ENCODE measurements at places on chromosomes 2 and 18.

DNA sequence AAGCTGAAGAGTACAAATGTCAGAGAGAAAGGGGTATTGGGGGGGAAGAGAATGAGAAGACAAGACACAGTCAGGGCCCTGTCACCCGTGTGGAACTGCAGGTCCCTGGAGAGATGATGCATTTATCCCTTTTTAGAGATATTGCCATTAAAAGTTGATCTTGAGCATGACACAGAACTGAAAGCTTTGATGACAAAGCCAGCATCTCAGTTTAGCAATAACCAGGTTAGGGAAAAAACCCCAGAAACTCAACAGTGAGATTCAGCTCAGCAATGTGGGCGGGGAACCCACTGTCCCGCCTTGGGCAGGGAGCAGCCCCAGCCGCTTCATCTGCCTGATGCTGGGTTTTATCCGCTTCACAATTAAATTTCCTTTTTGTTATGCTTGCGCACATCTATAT is 181.1 kb downstream of the NEDD4L start:
- no peak for DNase-seq

GRCh38 chr18:9707381-9708056 is 582 bp upstream of the RAB31 start:
- no peak for DNase-seq

GRCh38 chr18:70450426-70451253 is 161.8 kb downstream of the SOCS6 start:
- DNase-seq = no peak

- no peak for DNase-seq
Measured at GRCh38 chr2:191158193-191158592, 7.4 kb upstream of the STAT4 start.

DNA sequence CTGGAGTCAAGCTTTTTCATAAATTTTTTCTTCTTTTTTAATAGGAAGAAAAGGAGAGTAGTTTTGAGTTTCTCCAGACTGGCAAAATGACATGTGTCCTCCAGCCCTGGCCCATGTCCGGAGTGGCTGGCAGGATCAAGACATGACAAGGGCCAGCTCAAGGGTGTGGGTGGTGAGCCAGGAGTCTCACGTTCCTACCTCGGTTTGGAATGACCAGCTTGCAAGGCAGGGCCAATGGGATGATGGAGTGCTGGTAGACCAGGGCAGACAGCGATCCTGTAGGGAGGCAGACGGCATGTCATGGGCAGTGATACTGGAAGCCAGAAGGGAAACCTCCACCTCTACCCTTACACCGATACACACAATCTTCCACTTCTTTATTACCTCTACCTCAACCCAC is 190.6 kb downstream of the TNS1 start:
- DNase-seq = no peak

DNA sequence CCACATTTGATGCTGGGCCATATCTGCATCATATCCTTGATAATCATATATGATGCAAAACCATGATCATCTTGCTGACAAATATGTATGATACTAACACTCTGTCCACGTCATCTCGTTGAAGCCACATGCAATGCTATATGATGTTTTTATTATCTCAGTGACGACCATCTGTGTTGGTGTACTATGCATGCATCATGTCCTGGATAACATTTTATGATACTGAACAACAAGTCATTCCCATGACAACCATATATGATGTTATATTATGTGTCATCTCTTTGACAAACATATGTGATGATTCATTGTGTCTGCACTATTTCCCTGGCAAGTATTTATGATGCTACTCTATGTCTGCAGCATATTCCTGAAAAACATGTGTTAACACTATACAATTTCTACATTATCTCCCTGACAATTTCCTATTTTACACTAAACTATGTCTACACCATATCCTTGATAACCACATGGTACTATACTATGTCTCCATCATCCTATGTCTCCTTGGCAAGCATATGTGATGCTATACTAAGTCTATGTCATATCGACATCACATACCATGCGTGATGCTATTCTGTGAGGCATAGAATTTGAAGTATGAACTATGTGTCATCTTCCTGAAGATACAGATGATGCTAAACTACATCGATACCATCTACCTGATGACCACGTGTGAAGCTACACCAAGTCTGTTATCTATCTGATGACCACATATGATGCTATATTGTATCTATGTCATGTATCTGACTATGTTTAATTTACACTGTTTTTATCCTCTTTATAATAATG is 37.0 kb downstream of the DAW1 start:
- DNase-seq = no peak

DNA sequence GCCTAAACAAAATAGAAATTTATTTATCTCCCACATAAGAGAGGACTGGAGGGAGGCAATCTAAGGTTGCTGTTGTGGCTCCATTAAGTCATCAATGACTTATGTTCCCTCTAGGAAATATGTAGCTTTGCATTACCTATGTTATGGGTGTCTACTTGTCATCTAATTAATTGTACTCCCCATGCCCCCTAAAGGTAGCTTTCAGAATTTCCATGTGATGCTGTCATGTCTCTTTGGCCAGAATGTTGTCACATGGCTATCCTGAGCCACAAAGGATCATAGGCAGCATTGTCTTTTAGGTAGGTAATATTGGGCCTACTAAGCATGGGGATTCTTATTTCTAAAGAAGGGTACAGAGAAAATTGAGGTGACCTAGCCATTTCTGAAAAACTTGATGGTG is 935.6 kb upstream of the FANCL start:
- DNase-seq = no peak

GRCh38 chr2:127572841-127573240 is 37.4 kb downstream of the MYO7B start:
- no peak for DNase-seq

DNA sequence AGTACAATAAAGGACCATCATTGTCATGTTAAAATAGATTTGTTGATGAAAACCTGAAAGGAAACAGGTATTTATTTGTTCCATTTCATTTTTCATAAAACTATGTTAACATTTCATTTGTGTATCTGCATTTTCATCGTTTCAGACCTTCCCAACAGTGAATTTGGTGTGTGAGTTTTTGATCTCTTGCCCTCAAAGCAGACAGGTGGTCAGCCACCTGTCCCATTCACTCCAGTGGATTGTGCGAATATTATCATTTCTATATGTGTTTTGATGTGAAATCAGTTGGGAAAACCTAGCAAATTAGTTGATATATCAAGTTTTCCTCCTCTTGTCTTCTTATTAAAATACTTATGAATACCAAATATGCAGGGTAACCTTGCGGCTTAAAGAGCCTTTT is 25.4 kb upstream of the ATP5MC3 start:
- no peak for DNase-seq

GRCh38 chr2:239675826-239676715 is 275.3 kb upstream of the HDAC4 start:
- DNase-seq = no peak

DNA sequence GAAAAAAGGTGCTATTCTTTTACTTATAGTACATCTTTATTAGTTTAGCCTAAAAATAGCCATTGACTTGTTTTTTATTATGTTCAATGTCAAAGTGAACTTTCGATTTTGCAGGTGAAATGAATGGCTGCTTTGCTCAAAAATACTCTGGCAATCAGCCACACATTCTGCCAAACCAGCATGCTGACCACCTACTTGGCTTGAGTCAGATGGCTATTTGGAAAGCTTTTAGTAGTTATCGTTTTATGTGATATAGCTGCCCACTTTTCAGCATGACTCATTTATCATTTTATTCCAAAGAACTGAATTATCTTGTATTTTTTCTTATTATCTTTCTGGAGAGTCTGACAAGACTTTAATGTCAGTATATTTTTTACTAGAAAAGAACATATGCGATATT is 1615.8 kb upstream of the TMEFF2 start:
- peak; percentile 64 for DNase-seq

- no peak for DNase-seq
Measured at GRCh38 chr2:224555823-224556366, 29.3 kb downstream of the CUL3 start.

DNA sequence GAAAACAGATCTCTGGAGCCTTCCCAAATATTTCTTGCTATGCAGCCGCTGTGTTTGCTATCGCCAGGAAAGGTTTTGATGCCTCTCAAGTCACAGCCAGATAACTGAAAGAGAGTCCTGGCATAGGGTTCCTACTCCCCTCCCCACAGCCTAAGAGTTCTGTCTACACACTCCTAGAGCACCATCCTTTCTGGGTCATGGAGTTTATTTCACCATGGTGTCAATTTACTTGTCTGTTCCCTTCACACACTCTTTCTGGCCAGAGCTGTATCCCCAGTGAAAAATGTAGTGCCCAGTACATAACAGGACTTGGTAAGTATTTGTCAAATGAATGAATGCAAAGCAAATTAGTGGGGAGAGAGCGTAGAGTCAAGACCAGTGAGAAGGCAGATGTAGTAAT is 185.3 kb downstream of the HAUS1 start:
- DNase-seq = no peak

DNA sequence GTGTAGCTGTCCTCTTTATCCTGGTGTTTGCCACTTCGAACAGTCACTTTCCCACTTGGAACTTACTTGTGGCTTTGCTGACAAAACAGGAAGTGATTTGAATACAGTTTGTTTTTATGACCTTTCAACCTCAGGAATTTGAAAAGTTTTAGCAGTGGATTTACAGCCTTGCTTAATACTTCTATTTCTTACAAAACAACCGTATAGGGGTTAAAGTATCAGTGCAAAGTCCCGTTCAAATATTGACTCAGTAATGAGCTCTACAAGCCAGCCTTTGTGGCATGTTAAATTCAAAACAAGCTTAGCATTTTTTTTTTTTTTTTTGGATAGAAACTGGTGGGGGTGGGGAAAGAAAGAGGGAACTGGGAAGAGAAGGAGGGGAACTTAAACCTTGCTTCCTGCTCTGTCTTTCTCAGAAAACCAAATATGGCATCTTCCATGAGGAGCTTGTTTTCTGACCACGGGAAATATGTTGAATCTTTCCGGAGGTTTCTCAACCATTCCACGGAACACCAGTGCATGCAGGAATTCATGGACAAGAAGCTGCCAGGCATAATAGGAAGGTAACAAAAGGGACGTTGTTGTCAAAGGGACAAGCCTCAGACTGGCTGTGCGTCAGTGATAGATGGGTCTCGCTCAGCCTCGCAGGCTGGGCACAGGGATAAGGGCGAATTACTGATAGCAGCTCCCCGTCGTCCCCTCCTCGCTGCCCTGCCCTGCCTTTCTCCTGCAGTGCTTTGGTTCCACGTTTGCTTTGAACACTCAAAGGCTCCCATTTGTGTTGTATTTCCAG is at the start of gene HNMT:
Gene HNMT (plus strand): TSS at position 408 of the 793 bp plus-strand sequence. CDS start 19 bp downstream, at position 427.
- DNase-seq = peak; percentile 55

GRCh38 chr18:58336605-58337004 is 292.3 kb downstream of the ALPK2 start:
- peak; percentile 54 for DNase-seq

- no peak for DNase-seq
Measured at GRCh38 chr18:7980656-7981055, 413.5 kb downstream of the PTPRM start.

- DNase-seq = no peak
Measured at GRCh38 chr2:98153481-98153880, 66.5 kb downstream of the VWA3B start.

DNA sequence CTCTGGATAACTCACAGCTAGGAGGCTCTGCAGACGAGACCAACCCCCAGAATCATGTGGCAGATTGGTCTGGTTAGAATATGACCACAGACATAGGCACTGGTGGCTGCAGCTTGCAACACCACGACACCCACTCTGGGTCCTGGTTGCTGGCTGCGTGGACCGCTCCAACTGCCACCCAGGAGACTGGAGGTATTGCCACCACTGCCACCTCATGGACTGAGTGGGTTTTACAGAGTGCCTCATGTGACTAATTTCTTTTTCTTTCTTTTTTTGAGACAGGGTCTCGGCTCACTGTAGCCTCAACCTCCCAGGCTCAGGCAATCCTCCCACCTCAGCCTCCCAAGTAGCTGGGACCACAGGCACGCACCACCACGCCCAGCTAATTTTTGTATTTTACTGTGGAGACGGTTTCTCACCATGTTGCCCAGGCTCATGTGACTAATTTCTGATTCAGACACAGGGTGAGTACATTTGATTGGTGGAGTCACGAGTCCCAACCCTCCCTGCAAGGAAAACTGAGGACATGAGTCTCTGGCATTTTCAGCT is 29.9 kb upstream of the NT5DC4 start:
- peak; percentile 52 for DNase-seq

DNA sequence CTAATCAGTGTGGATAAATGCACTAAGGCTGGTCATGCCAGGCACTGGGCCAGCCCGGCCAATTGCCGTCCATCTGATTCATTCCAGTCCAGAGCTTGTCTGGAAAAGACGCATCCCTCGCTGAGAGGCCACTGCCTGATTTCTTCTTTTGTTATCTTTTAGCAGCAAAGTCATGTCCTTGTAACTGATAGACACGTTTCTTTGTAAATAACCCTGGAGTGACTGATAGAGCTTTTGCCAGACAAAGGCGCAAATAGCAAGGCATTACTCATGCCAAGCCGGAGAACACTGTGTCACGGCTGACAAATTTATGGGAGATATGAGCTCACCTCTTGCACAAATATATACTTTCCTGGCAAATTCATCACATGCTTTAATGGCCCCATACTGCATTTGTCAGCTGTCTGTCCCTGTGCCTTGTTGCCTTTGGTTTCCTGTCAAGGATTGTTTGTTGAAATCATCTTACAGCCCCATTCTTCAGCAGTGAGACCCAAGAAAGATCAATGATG is 164.4 kb downstream of the ETAA1 start:
- DNase-seq = peak; percentile 95

DNA sequence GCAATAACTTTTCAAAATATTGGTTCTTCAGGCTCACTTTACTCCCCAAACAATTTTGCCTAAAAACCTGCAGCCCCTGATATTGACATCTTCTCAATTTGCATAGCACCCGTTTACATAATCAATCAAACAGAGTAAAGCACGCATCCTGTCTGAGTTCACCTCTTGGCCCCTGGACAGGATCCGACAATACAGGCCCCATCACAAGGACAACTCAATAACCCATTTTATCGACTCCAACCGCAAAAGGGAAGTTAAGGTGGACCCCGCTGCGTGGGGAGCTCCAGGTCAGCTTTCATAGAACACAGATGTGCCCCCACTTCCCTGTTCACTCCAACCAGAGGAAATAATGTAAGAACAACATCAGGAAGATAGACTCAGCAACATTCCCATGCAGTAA is 44.7 kb downstream of the TTC32 start:
- no peak for DNase-seq

DNA sequence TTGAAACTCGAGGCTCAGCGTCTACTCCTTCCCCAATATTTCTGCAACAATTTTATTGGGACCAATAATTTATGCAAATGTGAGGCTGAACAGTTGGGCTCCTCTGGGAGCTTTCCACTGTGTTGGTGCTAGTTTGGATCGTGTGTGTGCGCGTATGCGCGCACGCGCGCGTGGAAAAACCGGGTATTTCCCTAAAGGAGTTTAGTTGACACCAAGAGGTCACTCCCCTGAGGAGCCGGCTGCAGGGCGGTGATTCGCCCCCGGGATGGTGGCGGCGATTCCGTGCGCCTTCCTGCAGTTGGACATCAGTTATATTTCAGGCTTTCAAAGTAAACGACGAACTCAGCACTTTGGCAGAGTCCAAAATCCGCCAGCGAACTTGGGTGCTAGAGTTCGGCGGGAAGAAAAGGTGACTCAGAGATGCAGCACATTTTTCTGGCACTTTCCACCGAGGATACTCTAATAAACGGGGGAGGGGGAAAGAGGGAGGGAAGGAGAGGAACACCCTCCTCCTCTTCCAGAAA is 186.5 kb upstream of the FANCL start:
- peak; percentile 45 for DNase-seq
